Activated gamma-delta T cell treated with Interleukin-2 at 50 U/mL for 16 hours (primary cell): ENCODE measurements at places on chromosomes 4 and X.
A peak's percentile ranks its signal among the peaks of the same experiment; 100 is the strongest.

DNA sequence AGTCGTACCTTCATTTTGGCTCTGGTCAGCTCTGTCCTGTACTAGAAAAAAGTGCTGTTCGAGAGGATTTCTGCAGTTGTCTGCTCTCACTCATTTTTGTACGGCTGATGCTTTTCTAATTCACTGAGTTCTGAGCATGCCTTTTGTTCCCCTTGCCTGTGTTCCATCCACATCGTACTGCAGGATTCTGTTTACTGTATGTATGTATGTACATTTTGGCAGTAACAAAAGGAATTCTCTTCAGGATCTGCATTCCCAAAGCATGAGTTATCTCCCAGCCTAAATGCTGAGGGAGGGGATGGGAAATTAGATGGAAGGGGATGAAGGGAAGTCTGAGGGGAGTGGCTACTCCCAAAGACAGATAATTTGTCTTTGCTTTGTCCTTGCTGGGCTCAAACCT is 87.6 kb downstream of the GBA3 start:
- DNase-seq = no peak

DNA sequence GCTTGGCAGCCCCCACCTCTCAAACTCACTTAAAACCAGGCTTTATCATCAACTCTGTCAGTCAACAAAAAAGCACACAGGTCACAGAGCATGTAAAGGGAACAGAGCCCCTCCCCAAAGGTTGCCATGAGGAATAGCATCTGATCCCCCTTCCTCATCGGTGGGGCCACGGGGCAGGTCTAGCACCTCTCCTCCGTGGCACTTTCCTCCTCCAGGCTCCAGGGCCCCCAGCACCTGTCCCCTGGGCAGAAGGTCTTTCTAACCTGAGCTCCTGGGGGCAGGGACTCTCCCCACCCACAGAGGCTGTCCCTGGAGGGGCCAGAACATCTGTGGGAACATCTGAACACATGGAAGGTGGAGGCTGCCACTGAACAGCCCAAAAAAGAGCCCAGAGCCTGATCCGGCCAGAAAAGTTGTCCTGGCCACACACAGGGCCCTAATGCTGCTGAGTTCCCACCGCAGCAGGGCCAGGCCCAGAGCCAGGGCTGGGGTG is 65.7 kb downstream of the ZFYVE28 start:
- DNase-seq = no peak

DNA sequence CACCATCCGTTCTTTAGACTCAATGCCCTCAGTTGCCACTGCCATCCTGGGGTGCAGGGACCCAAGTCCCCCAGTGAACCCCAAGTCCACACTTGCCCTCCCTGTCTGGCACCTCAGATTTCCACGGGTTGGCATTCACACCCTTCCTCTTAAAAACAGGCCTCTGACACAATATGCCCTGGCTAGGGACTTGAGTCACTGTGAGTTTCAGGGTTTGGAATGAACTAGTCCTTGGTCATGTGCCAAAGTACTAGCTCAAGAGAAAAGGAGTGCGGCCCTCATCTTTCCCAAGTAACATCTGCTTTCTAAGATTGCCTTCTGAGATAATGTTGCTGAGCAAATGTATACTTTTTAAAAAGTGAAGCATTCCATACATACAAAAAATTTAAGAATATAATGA is 134.0 kb downstream of the MID1 start:
- DNase-seq = no peak

DNA sequence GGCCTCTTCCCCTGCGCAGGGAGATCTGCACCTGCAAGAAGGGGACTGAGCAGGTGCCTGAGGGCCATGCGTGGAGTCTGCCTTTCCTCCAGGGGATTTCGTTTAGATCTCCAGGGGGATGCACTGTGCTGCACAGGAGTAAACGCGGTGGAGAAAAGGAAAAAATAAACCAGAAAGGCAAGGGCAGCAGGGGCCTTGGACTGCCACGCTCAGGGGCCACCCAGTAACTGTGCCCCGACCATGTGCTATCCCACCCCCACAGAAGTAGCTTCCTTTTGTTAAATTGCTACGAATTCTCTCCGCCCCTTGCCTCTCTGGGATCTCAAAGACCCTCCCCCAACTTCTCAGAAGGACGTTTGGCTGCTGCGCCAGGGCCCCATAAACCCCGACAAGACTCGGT is 17.2 kb upstream of the HMX1 start:
- DNase-seq = no peak

- no peak for DNase-seq
These were observed 197.6 kb upstream of the GYPA start for GRCh38 chr4:144338148-144338547.

- DNase-seq = no peak
These were observed 285.9 kb downstream of the SLC7A11 start for GRCh38 chr4:137956256-137956655.

DNA sequence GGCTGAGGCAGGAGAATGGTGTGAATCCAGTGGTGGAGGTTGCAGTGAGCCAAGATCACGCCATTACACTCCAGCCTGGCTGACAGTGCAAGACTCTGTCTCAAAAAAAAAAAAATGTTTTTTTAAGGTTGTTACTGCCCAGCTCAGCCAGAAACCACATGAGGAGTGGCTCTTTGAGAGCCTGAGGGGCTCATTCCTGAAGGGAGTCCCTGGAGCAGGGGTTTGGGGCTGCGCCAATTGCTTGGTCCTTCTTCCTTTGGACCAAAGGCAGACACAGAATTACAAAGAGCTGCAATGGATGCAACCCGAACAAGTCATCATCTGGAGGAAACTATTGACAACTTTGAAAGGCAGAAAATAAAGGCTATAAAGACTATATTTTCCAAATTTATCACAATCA is 60.6 kb upstream of the WWC2 start:
- no peak for DNase-seq

DNA sequence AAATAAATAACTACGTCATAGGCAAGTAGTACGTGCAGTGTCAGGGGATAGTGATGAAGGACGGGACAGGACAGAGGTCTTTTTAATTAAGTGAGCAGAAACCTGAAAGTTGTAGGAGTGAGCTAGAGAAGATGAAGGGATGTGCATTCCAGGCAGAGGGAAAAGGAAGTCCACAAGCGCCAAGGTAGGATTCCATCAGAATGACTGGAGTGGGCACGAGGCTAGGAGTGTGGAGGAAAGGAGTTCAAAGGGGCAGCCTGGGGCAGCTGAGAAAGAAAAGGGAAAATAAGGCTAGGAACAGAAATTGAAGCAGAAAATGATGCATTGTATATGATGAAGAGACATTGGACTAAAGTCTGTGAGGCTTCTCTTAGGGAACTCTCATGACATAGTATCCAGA is 192.2 kb upstream of the TLL1 start:
- no peak for DNase-seq

- no peak for DNase-seq
These were observed 22.7 kb upstream of the PGRMC2 start for GRCh38 chr4:128310266-128310697.

GRCh38 chrX:45385757-45386156 is 185.1 kb upstream of the DIPK2B start:
- DNase-seq = no peak

- no peak for DNase-seq
These were observed 654 bp upstream of the DDIT4L start for GRCh38 chr4:100190643-100191600.

GRCh38 chrX:86133761-86134160 is 14.5 kb upstream of the DACH2 start:
- DNase-seq = no peak

DNA sequence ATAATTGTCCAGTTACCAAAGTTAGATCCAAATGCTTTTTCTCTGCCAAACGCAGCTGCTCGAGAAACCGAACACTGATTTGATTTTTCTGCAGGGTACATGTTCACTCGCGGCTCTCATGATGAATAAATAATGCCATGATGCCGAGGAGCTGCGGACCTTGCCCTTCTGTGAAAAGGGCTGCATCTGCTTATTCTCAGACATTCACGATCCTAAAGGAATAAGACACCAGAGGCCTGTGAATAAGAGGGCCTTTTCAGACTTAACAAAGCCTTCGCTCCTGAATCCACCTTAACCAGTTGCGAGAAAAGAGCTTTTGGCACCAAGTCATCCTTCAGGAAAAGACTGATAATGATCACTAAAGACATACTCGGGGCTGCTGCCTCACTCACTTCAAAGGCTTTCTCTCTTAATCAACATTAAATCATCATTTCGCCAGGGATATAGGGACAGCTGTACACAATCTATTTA is 147.5 kb downstream of the FBXO8 start:
- no peak for DNase-seq

- DNase-seq = no peak
These were observed 15.2 kb upstream of the PDLIM5 start for GRCh38 chr4:94436512-94436911.

DNA sequence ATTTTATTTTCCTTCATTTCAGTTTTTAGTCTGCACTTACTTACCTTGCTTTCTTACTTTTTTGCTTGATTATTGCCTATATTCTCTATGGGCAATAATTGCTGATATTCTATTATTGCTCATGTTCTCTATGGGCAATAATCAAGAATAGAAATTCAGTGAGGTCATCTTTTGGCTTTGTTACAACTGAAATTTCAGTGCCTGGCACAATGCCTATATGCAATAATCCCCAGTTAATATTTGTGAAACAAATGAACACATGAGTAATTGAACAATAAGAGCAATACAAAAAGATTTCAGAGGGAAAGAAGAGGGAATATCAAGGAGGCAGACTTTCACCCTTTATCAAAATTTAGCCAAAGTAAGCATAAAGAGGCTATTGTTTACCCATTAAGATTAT is 48.6 kb upstream of the ARSJ start:
- no peak for DNase-seq

- peak; percentile 52 for DNase-seq
These were observed 22.0 kb downstream of the DYNLT3 start for GRCh38 chrX:37825215-37825842.

DNA sequence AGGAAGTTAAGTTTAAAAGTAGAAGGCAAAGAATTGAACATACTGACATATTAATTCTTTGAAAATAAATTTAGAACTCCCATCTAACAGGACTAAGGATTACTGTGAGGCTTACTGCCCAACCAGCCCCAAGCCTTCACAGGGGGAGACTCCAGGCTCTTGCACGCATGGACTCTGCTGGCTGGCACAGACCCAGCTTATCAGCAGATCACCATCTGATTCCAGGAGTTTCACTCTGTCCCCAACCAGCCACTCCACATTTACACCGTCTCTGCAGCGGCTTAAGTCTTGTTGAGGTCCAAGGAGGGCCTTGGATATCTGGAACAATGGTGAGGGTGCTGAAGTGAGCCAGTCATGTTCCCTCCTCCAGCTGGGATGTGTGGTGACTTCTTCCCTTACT is 16.4 kb upstream of the OTUD4 start:
- DNase-seq = no peak

DNA sequence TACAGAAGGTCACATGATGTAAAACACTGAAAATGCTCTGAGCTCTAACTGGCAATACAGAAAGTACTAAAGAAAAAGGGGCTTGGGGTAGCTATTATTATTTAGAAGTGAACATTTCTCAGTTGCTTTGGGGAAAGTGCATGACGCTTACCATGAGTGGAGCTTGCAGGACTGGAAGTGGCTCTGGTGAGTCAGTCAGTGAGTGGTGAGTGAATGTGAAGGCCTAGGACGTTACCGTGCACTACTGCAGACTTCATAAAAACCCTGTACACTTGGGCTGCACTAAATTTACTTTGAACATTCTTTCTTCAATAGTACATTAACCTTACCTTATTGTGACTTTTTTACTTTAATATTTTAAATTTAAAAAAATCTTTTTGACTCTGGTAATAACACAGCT is 89.3 kb upstream of the ENPP6 start:
- DNase-seq = no peak

GRCh38 chr4:168654848-168655174 is 158.0 kb downstream of the PALLD start:
- no peak for DNase-seq

DNA sequence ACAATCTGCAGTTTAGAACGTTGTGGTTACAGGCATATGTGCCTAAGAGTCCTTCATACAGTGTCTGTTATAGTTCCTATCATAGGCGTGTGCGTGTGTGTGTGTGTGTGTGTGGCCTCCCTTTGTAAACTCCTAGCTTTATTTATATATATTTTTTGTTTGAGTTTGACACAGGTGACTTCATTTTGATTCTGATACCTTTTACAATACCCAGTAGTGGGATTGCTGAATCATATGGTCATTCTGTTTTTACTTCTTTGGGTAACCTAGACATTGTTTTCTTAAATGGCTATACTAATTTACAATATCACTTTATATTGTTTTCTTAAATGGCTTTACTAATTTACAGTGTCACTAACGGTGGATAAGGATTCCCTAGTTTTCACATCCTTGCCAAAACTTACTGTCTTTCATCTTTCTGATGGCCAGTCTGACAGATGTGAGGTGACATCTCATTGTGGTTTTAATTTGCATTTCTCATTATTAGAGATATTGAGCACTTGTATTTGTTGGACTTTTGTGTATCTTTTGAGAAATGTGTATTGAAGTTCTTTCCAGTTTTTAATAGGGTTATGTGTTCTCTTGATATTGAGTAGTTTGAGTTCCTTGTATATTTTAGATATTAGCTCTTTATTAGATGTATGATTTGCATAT is 211.1 kb upstream of the NUDT6 start:
- no peak for DNase-seq

GRCh38 chr4:172927096-172927814 is 241.4 kb upstream of the GALNT7 start:
- DNase-seq = no peak

- DNase-seq = peak; percentile 51
These were observed 168.6 kb downstream of the PTTG2 start for GRCh38 chr4:38128478-38129459.

- DNase-seq = no peak
These were observed 122.6 kb upstream of the VCX3B start for GRCh38 chrX:8341814-8342590.

- DNase-seq = no peak
These were observed 99.3 kb upstream of the BCOR start for GRCh38 chrX:40197071-40197470.

GRCh38 chr4:184355111-184355604 is 119.2 kb downstream of the IRF2 start:
- DNase-seq = peak; percentile 17

- DNase-seq = no peak
These were observed 1628.2 kb upstream of the ADGRL3 start for GRCh38 chr4:59571805-59572430.

- DNase-seq = no peak
These were observed 628.8 kb downstream of the SPRY1 start for GRCh38 chr4:124025428-124025827.

- no peak for DNase-seq
These were observed 110.9 kb downstream of the FRAS1 start for GRCh38 chr4:78168029-78168428.

- no peak for DNase-seq
These were observed 89.7 kb upstream of the TFDP3 start for GRCh38 chrX:133307637-133308498.

DNA sequence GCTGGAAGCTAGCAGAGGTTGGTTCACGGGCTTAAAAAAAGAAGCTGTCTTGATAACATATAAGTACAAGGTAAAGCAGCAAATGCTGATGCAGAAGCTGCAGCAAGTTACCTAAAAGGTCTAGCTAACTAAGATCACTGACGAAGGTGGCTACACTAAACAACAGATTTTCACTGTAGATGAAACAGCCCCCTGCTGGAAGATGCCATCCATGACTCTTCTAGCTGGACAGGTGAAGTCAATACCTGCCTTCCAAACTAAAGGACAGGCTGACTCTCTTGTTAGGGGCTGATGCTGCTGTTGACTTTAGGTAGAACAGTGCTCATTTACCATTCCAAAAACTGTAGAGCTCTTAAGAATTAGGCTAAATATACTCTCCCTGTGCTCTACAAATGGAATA is 99.5 kb downstream of the FBXW7 start:
- no peak for DNase-seq

- DNase-seq = no peak
These were observed 3.3 kb upstream of the SORCS2 start for GRCh38 chr4:7189066-7189465.
